Neural crest cell (in vitro differentiated cells): ENCODE measurements at places on chromosomes 7 and 10.

DNA sequence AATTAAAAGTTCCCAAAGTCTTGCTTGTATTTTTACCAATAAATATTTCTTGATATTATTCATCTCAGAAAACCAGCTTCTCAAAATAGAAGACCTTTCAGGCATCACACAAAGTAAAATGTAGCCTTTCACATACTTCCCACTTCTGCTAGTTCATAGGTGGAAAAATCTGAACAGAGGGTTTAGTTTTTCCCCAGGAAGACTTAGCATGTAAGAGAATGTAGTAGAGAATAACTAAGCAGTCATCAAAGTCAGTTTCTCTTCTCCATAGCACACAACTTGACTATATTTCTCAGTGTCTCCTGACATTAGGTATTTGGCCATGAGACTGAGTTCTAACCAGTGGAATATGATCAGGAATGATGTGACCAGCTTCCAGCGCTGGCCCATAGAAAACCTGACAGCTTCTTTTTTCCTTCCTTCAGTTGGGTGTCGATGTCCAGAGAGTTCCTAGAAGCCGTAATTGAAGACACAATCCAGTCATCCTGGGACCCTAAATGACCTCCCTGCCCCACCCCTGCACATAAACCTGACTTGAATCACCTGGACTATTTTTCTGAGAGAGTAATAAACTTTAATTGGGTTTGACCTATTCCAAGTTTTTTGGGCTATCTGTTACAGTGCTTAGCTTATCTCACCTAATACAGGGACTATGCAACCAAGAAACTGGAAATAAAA is 67.5 kb upstream of the WNT16 start:
- DNase-seq: no peak

DNA sequence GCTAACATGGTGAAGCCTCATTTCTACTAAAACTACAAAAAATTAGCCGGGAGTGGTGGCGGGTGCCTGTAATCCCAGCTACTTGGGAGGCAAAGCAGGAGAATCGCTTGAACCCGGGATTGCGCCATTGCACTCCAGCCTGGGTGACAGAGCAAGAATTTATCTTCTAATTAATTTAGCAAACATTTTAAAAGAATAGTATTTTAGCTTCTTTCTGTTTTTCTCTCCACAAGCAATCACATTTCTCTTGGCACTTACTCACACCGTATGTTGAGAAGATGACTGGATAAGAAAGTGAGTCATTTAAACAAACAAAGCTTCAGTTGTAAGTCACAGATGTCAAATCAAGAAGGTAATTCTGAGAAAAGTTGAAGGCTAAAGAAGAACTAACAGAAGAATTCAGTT is 264.0 kb downstream of the ARL4A start:
- no peak for DNase-seq

- DNase-seq: no peak
These were observed 188.1 kb upstream of the TMEM72 start for GRCh38 chr10:44723082-44723481.

DNA sequence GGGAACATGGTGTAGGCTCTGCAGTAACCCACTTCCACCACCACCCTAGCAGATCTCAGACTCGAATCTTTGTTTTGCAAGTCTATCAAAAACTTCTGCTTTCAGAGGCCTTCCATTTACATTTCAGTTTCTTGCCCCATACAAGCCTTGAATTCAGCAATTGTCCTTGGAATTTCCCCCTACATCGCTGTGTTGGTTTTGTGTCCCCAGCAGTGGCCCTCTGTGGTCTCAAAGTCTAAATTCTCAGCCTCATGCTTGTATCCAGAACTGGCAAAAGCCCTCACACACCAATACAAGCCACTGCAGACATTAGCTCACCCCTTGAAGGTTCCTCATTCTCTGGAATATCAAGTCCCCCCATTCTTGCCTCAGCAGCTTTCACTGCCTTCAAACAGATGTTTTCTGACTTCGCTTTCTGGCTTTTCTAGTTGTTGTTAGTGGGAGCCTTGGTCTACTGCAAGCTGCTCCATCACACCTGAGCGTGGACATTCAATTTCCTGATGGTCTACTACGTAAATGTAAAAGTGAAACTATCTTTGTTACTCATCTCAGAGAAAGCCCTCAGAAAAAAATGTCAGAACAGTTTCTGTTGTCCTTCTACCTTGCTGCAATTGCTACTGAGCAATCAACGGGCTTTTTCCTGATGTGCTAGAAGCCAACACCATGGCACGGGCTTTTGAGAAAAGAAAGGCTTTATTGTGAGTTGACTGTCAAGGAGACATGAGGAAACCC is 1.8 kb upstream of the NUB1 start:
- no peak for DNase-seq

- DNase-seq: no peak
These were observed 32.9 kb downstream of the ENTPD1 start for GRCh38 chr10:95788830-95789229.

DNA sequence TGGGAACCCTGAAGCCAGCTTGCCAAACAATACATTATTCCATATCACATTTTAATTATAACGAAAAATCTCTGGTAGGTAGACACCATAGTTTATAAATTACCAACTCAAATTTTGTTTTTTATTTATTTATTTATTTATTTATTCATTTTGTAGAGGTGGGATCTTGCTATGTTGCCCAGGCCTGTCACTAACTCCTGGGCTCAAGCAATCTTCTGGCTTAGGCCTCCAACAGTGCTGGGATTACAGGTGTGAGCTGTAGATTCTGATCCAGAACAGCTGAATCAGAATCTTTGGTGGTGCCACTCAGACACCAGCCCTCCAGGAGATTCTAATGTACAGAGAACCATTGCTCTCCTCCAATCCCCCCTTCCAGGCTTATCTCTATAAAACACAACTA is 1.7 kb downstream of the PON2 start:
- DNase-seq: no peak

DNA sequence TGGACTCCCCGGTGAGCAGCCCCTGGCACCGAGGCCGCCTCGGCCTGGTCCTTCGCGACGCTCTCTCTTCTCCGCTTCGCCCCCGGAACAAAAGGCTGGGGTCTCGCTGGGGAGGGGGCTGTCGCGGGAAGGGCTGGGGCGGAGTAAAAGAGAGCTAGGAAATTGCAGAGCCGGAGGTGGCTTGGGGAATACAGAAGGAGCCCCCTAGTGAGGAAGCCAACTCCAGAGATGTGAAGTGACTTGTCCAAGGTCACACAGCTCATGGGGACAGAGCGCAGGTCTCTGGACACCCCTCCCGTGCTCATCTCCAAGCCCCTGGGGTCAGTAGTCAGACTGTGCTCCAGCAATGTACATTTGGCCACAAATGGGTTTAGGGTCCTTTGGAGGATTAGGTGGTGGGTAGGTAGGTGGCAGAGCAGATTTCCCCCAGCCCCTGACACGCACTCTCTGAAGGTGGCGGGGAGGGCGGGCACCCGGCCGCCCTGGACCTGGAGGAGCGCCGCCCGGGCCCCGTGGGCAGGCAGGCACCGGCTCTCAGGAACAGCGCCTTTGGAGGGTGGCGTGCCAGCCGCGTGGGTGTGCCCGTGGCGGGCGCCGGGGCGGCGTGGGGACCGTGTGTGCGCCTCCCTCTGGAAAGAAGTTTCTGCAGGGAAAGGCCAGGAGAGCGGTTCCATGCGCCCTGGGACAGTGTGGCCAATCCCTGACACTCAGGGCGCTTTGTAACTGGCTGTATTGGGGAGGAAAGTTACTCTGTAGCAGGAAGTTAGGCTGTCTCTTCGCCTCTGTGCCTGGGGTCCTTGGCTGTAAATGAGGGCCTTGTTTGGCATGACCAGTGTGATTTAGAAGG is 910 bp downstream of the WIPF3 start:
- DNase-seq: peak; percentile 41

GRCh38 chr7:121262221-121262620 is 66.6 kb upstream of the WNT16 start:
- DNase-seq: no peak

- peak; percentile 32 for DNase-seq
These were observed 81.9 kb upstream of the DYNC1I1 start for GRCh38 chr7:95690367-95690947.

DNA sequence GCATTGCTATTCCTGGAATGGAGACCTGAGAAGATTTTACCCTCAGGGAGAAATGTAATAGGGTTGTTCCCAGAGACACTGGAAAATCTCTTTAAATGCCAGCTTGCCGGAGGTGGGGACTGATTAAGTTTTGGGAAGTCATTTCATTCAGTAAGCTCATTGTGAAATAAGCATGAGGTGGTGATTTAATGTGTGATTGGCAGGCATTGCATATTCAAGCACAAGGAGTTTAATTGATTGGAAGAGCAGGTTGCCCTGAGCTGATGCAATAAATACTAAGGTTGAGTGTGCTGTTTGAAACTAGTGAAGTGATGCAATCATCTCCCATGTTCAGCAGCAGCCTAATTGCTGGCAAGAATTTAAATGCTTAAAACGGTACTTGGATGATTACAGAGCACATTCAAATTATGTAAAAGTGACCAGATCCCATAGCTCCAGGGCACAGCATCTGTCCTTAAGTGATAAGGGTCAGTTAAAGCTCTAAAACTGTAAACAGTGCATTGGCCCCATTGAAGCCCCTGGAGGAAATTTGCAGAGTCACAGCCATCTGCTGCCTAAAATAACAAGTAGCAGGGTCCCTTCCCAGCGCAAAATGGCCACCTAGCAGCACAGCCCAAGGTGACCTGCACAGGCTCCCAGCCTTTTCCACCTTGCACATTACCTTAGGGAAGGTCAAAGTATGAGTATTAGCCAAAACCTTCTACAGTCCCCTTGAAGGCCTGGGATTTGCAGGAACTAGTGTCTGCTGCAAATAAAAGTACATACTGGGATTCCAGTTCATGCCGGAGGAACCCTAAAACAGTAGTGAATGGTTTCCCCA is 92.1 kb downstream of the CCDC71L start:
- no peak for DNase-seq

GRCh38 chr7:48563334-48563733 is 361.0 kb upstream of the CDC14C start:
- no peak for DNase-seq

GRCh38 chr10:101111547-101111946 is 19.6 kb upstream of the TLX1 start:
- DNase-seq: no peak

GRCh38 chr7:22551768-22552513 is 52.0 kb upstream of the STEAP1B start:
- no peak for DNase-seq

DNA sequence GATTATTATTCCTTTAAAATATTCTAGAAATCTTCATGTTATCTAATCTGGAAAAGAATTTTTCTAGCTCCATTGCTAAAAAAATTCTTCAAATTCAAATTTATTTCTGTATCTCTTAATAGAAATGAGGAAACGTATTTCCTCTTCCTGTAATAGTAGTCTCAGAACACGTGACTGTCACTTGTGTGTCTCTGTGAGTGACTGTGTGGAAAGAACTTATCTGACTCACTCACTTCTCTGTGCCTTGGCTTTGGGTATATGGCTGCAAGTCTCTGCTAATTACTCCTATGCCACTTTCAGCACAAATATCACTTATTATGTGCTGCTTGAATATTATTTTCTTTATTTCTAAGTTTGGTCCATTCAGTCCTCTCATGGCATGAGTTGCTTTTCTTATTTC is 132.7 kb downstream of the CNTNAP2 start:
- DNase-seq: no peak

- DNase-seq: no peak
These were observed 22.3 kb downstream of the CYP2W1 start for GRCh38 chr7:1005303-1005702.

DNA sequence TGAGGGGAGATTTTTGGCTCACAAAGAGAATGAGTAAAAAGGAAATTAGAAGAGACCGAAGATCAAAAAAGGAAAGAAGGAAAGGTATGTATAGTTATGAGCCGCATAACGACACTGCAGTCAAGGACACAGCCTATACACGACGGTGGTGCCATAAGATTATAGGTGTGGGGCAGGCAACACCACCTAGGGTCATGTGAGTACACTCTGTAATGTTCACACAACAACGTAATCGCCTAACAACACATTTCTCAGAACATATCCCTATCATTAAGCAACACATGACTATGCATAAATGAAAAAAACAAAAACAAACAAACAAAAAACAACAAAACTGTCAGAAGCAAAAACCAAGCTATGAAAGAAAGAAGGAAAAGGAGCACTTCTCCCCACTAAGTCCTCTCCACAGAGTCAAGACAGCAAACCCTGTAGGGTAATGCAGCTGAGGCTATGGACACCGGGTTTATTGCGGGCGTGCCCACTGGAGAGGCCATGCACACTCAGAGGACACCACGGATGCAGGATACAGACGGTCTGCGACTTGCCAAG is 45.1 kb downstream of the PIP4K2A start:
- no peak for DNase-seq

DNA sequence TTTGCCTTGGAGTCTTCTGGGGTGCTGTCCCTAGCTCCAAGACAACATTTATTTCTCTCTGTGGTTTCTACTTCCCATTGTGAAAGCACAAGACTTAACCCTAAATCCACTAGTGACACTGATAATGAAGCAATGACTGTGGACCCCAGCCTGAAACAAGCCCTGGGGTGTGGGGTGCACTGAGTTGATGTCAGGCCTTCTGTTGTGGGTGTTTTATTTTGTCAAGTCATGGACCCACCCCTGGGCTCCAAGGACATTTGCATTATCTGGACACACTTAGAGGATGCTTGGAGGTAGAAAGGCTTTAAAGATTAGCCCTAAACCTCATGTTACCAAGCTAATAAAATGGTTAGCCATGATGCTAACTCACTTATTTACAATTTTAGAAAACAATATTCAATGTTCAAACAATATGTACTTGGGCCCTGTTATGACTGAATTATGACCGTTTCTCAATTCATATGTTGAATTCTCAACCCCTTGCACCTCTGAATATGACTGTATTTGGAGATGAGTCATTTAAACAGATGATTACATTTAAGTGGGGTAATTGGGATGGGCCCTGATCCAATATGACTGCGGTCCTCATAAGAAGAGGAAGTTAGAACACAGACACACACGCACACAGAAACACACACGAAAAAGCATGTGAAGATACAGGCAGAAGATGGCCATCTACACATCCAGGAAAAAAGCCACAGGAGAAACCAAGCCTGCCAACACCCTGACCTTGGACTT is 137.2 kb upstream of the IGFBP3 start:
- no peak for DNase-seq

- DNase-seq: no peak
These were observed 10.3 kb downstream of the PKD1L1 start for GRCh38 chr7:47937711-47938573.

DNA sequence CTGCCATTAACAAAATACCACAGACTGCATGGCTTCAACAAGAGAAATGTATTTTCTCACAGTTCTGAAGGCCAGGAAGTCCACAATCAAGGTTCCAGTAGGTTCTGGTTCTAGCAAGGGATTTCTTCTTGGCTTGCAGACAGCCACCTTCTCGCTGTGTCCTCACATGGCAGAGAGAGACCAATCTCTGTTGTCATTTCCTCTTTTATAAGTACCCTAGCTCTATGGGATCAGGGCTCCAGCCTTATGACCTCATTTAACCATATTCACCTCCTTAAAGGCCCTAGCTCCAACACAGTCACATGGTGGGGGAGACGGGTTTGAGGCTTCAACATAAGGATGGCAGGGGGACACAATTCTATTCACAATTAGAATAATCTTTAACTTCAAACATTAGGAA is 23.6 kb downstream of the ABI1 start:
- no peak for DNase-seq
